ENCODE measurements at places on chromosomes 5 and 9. TPM values are rescaled to one million over a fixed set of nuclear protein-coding genes. Genes with fewer than 3 reads are reported as not detected.

The GZMA gene
- total RNA-seq = 4.3 TPM

The HTR1A gene
- 0.20 TPM for total RNA-seq

The EGFL7 gene
- total RNA-seq = 128 TPM

The ROR2 gene
- total RNA-seq = 32.3 TPM

The PCDHA8 gene
- 0.23 TPM for total RNA-seq

The PCDHGA11 gene
- total RNA-seq = 3.8 TPM

The ZNF658 gene
- total RNA-seq = 7.0 TPM

The CD274 gene
- 13.2 TPM for total RNA-seq

The EHMT1 gene
- total RNA-seq = 91.5 TPM

The IFNW1 gene
- not detected for total RNA-seq

The TAS2R1 gene
- not detected for total RNA-seq

The WNK2 gene
- 4.2 TPM for total RNA-seq

The ITK gene
- total RNA-seq = 3.3 TPM

The ZDHHC11B gene
- total RNA-seq = 6.9 TPM

The PCDHGA6 gene
- total RNA-seq = 4.9 TPM

The RASGRF2 gene
- 4.1 TPM for total RNA-seq

The LRRC19 gene
- not detected for total RNA-seq

The TMEM215 gene
- not detected for total RNA-seq

Data from lung (tissue), 17 donors.